CD4-positive, alpha-beta T cell treated with Interleukin-4 for 4 hours (primary cell): ENCODE measurements at places on chromosomes 1 and 21.

DNA sequence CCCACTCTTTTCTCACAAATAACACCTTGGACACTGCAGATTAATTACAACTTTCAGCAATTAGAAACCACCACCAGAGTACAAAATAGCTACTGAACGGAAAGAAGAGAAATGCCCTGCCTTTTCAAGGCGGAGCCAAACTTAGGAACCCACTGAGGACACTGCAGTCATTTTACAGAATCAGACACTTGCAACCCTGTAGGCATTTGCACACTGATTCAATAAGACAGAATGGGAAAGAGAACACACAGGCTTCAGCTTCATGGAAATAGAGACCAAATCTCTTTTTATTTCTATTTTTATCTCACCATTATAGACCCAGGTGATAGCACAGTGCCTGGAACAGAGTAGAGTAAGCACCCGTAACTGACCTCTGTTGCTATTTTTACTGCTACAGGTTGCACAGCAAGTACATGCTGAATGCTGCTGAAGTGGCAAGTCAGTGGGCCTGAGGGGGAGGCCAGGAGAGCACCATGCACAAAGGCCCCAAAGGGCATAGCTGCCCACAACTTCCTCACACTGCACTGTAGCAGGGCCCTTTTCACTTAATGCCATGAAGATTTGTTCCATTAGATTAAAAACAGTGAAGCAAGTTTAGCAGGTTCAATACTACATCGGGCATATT lies 50.7 kb upstream of the EDARADD start:
- DNase-seq: no peak

DNA sequence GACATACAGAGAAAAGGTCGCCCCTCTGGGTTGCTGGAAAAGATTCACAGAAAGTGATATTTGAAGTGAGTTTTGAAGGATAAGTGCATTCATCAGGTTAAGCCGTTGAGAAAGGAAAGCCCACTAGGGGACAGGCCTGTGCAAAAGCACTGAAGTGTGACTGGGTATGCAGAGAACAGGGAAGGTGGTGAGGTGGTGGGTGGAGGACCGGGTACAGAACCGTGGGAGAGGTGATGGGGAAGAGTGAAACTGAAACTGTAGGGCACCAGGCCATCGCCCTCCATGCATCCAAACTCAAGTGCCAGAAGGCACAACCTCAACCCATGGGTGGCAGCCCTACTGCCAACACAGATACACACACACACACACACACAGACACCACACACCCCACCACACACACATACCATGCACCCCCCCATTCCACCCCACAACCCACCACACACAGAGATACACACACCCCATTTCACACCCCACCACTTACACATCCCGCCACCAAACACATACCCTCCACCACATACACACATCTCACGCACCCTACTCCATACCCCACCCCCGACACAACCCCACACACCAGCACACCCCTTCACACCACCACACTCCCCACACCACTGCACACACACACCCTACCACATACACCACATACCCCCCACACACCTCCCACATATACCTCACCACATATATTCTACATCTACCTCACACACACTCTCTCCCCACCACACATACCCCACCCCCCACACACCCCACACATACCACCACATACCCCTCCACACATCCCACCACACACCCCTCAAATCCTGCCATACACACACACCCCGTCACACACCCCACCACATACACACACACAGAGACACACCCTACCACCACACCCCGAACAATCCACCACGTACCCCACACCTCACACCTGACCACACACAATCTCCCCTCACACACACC lies 59.0 kb downstream of the TSEN15 start:
- DNase-seq: peak; percentile 18

DNA sequence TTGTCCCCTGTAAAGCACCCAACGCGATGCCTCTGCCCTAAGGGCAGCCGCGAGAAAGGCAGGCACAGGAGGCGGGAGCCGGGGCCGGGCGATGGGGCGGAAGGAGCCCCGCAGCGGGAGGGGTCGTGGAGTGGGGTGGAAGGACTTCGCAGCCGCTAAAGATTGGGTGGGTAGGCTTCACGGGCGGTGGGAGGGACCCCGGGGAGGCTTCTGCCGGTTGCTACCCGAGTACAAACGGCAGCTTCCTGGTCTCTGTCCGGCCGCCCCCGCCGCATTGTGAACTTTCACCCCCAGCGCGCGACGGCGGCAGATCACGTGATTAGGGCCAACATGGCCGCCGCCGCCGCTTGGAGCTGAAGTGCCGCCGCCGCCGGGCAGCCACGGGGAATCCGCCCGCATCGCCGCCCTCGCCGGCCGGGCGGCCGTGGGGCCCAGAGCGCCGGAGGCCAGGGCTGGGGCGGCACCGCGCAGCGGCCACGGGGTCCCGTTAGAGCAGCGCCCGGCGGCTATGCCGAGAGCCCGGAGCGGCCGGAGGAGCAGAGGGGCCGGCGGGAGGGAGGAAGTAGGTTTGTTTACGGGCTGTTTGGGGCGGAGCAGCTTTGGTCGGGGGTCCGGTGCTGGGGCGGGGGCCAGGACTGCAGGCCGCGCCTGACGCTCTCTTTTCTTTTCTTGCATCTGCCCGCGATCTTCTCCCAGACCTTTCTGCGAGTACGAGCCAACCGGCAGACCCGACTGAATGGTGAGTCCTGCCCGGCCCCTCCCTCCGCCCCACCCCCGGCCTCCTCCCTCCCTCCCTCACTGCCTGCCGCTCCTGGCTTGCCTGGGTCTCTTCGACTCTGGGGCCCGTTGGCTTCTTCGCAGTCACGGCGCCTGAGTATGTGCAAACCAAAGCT lies 42.4 kb downstream of the TMEM53 start:
- peak; percentile 87 for DNase-seq

DNA sequence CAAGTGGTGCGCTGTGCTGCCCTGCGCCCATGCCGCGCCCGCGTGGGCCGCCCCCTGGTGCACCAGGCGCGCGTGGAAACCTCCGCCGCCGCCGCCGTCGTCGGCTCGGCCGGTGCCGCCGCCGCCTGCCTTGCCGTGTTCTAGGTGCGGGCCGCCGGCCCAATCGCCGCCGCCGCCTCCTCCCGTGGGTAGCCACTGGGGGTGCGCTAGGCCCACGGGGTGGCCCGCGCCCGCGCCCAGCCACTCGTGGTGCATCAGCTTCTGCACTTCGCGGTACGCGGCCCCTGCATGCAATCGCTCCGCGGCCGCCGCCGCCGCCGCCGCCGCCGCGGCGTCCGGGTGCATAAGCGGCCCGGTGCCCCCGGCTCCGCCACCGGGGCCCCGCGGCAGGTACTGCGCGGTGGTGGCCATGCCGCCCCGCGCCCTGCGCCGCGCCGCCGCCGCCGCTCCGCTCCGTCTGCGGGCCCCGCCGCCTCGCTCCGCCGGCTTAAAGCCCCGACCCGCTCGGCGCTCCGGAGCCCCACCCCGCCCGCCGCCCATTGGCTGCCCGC lies at the start of gene POU3F1:
Gene POU3F1 (minus strand): TSS at position 461 of the 551 bp plus-strand sequence. CDS start 50 bp downstream, at position 411.
- DNase-seq: no peak

- no peak for DNase-seq
Observed at GRCh38 chr1:35745124-35745730, 24.6 kb downstream of the CLSPN start.

DNA sequence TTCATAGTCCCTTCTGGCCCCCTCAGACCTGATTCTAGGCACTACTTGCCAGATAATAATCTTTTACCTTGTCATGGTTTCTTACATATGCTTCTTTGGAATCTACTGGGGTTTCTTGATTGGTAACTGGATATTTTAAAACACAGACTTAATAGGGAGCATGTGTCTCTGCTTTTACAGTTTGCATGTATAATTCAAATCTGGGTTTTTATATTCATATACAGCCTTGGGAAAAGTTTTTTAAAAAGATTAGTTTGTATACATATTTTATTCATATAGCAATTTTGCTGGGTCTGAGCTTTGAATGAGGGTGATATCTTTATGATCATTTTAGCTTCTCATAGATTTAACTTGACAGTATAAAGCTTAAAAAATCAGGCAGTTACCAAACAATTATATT lies 21.1 kb upstream of the CD1D start:
- DNase-seq: no peak

DNA sequence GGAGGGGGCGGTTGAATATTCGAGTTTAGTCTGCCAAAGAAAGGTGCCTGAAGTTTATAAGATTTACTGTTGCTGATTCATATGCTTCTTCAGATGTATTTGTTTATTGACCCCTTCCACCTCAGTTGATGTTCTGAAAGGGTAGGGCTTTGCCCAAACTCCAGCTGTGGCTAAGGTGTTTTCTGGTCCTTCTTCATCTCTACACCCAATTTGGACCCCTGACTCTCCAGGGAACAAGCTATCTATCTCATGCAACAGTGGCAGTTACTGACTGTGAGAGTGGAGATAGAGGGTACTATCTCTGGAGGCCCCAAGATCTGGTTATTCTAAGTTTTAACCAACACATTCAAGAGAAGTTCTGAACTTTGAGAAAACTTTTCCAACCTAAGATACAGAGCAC lies 12.6 kb upstream of the ALG14 start:
- no peak for DNase-seq

DNA sequence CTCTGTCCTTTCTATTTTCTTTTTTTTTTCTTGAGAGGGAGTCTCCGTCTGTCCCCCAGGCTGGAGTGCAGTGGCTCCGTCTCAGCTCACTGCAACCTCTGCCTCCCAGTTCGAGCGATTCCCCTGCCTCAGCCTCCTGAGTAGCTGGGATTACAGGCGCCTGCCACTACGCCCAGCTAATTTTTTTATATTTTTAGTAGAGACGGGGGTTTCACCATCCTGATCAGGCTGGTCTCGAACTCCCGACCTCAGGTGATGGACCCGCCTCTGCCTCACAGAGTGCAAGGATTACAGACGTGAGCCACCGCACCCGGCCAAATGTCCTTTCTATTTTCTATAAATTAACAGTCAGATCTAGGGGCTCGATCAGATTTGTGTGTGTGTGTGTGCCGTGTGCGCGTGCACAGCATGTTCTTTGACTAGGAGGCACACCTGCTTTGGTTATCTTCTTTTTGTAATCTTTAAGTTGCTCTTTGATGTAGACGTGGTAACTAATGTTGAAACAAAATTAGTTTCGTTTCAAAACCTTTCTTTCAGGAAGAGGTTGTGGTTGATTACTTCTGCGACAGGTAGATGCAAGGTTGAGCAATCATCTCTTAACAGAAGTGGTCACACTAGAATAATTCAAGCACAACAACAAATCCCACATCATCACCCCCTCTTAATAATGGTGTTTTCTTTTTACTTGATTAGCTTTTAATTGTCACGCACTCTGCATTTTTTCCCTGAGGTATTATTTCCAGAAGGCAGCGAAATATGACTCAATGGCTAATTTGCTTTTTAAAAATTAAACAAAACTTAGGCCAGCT lies 779 bp upstream of the DEGS1 start:
- DNase-seq: peak; percentile 86

- DNase-seq: no peak
Observed at GRCh38 chr21:38384675-38385426, 113.4 kb downstream of the ERG start.

GRCh38 chr1:26608895-26609294 lies 79.3 kb downstream of the RPS6KA1 start:
- DNase-seq: no peak

GRCh38 chr1:156963621-156964020 lies 43.2 kb downstream of the LRRC71 start:
- DNase-seq: peak; percentile 50

- DNase-seq: no peak
Observed at GRCh38 chr1:205082431-205082830, 1.8 kb downstream of the TMEM81 start.

DNA sequence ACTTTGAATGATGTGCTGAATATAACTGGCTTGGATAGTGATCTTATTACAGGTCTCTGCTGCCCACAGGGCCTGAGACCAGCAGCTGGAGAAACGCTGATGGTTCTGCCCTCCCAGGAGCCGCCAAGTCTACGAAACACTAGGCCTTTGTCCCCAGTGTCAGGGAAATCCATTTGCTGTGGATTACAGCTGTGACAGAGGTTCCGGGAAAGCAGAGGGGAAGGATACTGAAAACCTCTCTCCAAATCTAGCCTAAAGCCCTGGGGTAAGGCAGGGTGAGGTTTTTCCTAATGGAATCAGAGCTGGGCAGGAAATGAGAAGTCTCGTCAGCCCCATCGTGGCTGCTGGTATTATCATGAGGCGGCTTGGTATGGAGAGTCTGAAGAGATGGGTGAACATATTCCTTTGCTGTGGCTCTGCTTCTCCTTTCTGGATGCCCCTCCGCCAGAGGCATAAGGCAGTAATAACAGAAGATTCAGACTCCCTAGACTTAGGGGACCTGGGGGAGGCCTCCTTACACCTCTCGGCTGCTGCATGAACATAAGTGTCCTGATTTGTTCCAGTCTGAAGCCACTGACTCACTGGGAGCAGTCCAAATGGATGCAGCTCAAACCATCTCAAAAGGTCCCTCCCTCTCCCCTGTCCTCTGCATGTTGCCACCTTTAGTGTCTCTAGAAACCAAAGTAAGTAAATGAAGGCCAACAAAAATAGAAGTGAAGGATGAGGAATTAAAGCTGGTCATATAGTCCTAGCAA lies 48.1 kb downstream of the PHC2 start:
- no peak for DNase-seq
